ENCODE measurements at places on chromosomes 11 and 22.
A peak's percentile ranks its signal among the peaks of the same experiment; 100 is the strongest.

GRCh38 chr11:120517801-120518291, 6.3 kb downstream of the GRIK4 start:
- DNase-seq: peak; percentile 83

GRCh38 chr11:132459736-132460135, 1072.6 kb downstream of the OPCML start:
- DNase-seq: no peak

GRCh38 chr11:3143136-3143880, 21.8 kb downstream of the OSBPL5 start:
- no peak for DNase-seq

DNA sequence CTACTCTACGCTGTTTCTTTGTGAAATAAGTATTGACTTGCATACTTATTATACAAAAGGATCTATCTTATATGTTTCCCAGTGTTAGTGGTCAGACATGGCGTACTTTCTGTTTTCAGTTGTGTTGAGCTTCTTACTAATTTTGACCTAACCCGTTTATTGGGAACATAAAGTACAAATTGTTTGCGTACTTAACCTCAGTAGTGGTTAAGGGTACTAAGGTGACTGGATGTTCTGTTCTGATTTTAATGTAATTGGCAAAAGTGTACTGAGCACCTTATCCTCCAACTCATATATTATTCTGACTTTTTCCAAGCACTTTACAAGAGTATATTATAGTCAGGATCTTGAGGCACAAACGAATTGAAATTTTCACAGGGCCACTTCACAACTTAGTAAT, 17.2 kb downstream of the TBCEL start:
- DNase-seq: no peak

GRCh38 chr22:38751066-38751421, 4.8 kb downstream of the SUN2 start:
- no peak for DNase-seq

DNA sequence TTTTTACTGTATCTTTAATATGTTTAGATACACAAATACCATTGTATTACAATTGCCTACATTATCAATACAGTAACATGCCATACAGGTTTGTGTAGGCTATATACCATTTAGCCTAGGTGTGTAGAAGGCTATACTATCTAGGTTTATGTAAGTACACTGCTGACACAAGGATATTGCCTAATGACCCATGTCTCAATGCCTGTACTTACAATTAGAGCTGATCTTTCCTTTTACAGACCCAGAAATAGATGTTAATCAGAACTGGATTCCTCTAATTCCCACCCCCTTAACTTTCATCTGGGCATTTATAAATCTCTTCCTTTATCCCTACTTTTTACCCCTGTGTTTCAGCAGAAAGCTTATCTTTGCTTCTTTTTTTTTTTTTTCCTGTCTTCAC, 229.5 kb downstream of the METTL15 start:
- DNase-seq: no peak

GRCh38 chr11:8013833-8014232, 26.7 kb downstream of the EIF3F start:
- DNase-seq: no peak

DNA sequence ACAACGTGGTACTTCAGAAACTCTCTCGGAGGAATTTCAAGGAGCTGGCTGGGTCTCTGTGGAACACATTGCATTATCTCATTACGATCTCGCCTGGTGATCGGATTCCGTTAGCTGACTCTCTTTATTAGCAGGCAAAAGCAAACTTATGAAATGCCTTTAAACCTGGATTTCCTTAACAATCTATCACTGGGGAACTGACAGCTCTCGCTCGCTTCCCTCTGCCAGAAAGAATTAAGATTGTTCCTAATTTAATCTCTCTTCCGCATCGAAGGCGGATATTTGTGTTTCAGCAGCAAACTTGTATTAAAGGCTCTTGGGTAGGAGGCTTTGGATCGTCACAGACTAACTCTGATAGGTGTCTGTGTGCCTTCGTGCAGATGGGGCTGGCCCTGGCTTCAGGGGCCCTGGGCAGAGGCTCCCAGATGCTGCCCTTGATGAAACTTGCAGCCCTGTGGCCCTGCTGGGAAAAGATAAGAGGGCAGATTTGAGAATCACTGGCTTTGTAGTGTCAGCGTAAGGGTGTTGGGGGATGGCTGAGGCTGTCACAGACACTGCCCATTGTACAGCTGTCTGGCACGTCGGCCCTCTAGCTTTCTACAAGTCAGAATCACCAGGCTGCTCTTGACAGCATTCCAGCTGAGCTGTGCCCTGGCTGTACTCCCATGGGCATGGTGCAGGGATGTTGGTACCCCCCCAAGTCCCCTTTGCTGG, 162.2 kb upstream of the NECTIN1 start:
- DNase-seq: no peak

GRCh38 chr11:120248551-120249278, 8.8 kb downstream of the POU2F3 start:
- peak; percentile 71 for DNase-seq

- no peak for DNase-seq
Measured at GRCh38 chr11:46701078-46701654, 335 bp downstream of the ZNF408 start.

DNA sequence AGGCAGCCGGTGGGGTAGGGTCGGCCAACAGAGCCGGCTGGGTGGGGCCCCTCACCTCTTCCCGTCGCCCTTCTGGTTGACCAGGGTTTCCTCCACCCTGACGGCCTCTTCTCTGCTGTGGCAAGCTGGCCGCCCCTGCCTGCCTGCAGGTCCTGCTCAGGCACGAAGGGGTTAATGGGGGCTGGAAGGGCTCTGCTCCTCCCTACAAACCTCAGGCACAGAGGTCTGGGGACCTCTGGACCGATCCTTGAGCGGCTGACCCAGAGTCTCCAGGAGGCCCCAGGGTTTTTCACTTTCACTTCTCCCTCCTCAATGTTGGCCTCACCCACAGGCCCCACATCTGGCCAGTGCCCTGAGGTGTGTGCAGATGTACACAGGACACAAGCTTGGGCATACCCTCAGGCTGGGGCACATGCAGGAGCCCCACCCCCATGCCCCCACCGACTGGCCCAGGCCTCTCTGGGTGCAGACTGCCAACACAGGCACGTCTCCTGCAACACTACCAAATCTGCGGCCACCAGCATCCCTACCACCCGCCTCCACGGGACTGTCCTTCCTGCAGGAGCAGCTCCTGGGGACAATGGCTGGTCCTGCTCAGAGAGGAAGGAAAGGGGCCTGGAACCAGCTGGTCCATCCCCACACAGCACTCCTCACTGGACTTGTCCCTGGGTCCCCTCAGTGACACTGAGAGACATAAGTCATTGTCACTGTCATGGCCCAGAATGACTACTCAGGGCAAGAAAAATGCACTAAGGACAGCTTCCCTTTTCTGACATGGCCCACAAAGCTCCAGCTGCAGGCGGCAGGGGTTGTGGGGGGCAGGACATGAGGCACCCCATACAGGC, 3.2 kb upstream of the TBX1 start:
- no peak for DNase-seq

DNA sequence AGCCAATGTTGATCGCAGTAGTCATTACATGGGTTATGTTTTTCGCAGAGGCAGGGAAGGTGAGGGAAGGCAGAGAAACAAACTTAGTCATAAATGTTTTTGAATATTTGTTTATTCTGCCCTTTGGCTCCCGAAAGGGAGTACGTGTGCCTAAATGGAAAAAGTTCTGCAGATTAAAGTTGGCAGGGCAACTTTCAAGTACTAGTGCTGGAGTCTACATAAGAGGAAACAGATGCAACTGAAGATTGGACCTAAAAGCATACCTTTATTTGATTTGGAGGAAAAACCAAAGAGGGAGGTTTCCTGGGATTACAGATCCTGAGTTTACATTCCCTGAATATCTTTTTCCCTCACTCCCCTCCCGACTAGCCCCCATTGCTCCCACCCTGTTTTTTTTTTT, 5.7 kb downstream of the HSD17B12 start:
- DNase-seq: no peak

DNA sequence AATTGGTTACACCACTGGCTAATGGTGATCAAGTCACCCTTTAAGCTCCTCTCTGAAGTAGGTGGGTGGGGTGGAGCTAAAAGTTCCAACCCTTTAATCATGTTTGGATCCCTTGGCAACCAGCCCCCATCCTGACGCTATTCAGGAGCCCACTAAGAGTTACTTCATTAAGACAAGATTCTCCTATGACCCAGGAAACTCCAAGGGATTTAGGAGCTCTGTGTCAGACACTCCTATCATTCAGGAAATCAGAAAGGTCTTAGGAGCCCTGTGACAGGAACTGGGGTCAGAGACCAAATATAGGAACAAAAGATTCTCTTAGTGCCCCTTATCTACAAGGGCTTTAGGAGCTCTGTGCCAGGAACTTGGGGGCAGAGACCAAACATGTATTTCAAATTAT, 141.3 kb downstream of the ATG16L2 start:
- DNase-seq: no peak

GRCh38 chr11:44780940-44781631, 54.3 kb downstream of the TSPAN18 start:
- peak; percentile 36 for DNase-seq

DNA sequence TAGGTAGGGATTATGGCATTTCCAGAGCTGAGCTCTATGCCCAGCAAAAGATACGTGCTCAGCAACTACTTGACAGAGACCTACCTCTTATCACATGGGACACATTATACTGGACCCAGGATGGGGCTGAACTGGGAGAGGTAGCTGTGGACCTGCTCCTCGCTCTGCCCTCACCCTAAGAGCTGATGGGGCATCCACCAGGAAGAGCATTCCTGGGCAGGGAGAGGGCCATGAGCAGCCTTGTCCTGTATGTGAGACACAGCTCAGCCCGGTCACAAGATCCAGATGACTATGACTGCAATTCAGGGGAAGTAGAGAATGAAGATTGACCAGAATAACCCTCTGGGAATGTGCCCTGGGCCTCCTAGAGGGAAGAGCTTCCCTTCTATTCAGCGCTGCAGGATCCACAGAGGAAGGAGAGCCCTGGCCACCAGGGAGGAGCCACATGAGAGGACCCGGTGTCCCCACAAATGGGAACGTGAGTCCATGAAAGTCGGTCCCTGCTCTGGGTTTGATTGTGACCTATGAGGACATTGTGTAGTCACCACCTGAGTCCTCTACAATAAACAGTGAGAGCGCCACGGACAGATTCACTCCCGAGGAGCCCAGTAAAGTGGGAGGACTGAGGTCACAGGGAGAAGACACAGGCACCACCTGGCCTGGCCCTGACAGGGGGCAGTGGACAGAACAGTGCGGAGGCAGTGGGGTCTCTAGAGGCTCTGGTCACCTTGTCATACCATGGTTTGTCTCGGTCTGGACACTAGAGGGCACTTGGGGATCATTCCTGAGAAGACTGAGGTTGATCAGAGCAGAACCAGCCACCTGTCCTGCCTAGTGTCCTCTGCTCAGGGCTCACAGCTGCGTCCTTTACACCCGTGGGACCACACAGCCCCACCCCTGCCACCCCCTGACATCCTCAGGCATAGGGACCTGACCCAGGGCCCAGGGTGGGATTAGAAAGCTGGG, 99.5 kb downstream of the ZNF280B start:
- DNase-seq: peak; percentile 5

- no peak for DNase-seq
Measured at GRCh38 chr22:49799431-49800075, 28.1 kb downstream of the BRD1 start.

DNA sequence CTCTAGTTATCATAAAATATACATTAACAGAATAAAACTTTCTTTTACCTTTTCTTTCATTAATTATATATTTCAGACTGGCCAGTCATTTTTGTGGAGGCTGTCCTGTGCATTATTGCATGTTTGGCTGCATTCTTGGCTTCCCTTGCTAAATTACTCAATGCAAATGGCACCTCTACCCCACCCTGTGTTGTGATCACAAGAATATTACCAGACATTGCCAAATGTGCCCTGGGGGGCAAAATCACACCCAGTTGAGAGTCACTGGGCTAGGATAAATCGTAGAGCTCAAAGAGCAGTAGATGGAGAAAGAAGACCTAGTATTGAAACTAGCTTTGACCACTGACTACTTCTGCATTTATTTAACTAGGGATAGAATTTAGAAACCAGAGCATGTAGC, 1257.8 kb upstream of the TENM4 start:
- no peak for DNase-seq

DNA sequence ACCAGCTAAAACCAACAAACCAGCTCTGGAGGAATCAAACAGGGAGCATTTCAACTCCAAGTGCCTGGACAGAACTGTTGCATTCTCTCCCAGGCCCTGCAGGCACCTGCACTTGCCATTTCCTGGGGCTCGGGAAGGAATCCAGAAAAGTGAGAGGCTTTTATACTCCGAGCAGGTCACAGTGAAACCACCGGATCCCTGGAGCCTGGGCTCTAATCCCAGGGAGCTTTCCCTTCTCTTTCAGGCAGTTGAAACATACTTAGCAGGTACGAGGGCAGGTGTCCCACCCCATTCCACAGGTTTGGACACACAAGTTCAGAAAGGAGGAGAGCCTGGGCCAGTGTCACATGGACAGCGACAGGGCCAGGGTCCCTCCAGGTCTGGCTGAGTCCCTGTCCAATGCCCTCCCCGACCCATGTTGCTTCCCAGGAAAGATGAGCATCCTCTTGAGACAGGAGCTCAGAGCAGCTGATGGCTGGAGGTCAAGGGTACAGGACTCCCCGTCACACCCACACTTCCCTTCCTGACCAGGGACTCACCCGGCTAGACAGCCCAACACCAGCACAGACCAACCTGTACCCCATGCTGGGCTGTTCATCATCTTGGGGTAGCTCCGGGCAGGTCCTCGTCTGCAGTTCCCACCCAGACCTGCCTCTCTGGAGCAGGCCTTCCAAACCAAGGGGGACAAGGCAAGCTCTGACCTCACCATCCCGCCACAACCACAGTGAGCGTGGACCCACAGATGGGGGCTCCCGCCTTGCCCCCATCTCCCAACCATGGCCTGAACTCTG, 49.9 kb upstream of the CD5 start:
- no peak for DNase-seq

Data from fibroblast of lung (primary cell).